ENCODE measurements at places on chromosomes 3 and 15.

- DNase-seq: no peak
Observed at GRCh38 chr3:170102431-170102830, 64.6 kb downstream of the GPR160 start.

DNA sequence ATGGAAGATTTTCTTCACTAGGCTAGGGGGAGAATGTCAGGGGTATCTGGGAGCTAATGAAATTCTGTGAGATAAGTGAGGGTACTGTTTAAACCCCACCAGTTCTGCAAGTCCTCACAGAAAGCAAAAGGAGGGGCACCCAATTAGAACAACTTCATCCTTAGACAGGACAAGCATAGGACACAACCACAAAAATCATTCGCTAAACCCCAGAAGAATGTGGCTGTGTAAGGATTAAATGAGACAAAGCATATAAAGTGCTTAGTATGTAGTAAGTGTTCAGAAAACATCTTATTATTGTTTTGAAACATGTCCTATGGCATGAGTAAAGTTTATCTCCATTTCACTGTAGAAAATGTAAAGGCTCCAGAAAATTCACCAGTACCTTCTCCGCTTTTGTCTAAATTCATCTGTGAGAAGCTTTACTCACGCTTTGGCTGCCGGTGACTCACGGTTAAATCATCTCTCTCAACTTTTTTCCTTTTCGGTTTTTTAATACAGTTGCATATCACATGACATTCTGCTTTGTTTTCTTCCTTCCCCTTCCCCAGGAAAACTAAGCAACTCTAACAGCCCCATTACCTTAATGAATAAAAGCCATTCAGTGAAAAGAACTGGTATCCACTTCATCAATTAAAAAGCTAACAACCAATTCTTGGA is 1.7 kb downstream of the CLRN1 start:
- peak; percentile 46 for DNase-seq

DNA sequence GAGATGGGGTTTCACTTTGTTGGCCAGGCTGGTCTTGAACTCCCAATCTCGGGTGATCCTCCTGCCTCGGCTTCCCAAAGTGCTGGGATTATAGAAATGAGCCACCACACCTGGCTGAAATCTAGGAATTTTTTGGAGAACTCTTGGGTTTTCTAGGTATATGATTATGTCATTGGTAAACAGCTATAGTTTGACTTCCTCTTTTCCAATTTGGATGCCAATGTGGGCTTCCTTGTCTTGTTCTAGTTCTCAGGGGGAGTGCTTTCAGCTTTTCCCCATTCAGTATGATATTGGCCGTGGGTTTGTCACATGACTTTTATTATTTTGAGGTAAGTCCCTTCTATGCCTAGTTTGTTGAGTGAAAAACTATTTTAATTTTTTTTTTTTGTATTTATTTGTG is 17.9 kb downstream of the KCNMB3 start:
- no peak for DNase-seq

- peak; percentile 96 for DNase-seq
Observed at GRCh38 chr3:158167737-158168557, 58.1 kb downstream of the RSRC1 start.

GRCh38 chr3:112817271-112817670 is 29.4 kb downstream of the CD200R1L start:
- peak; percentile 33 for DNase-seq

All from AG10803 (cell line).